ENCODE measurements at places on chromosomes 12 and 14.
A peak's percentile ranks its signal among the peaks of the same experiment; 100 is the strongest.

DNA sequence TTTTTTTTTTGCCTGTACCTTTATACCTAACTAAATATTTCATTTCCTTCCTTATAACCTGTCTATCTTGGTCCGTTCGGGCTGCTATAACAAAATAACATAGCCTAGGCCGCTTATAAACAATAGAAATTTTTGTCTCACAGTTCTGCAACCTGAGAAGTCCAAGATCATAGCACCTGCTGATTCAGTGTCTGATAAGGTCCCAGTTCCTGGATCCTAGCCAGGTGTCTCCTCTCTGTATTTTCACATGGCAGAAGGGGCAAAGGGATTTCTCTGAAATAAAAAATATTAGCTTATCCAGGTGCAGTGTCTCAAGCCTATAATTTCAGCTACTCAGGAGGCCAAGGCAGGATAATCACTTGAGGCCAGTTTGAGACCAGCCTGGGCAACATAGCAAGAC is 1046.6 kb upstream of the USP15 start:
- DNase-seq: no peak

- DNase-seq: no peak
These were observed 98.6 kb downstream of the SYNE2 start for GRCh38 chr14:63951429-63951828.

GRCh38 chr12:110885152-110885840 is 35.1 kb downstream of the MYL2 start:
- no peak for DNase-seq

GRCh38 chr12:2856051-2856450 is 788 bp downstream of the TEX52 start:
- no peak for DNase-seq

DNA sequence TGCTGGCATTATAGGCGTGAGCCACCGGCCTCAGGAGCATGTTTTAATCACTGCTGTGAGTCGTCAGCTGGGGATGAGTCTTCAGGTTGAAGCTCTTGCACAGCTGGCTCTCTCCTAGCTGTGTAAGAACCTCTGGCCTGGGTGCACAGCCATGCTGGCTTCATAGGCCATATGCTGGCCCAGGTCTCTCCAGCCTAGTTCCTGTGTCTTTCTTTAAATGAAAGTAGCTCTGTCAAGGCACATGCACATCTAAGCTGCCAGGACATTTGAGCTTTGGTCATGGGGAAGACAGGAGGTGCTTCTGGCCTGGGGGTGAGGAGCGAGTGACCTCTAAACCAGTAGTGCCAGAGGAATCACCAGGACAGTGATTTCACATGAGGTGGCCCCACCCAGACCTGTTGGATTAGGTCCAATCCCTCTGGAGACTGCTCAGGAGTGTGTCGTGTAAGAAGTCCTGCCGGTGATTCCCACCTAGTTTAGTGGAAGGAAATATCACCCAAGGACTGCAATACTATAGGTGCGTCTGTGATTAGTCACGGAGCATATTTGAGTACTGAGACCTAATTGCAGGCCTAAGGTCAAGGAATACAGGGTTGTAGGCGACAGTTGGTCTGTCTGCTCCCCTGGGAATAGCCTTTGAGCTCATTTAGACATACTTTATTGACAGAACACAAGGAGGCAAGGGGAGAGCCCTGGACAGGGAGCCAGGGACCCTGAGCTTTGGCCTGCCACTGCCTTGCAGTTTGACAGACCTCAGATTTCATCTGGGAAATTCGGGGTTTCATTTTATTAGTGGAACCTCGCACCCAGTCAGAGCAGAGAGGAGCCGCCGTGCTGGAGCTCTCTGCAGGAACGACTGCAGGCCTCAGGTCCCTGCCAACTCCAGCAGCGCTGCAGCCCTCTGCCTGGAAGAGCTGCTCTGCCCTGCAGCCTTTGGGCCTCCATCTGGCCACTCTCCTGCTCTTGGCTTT is 67.0 kb downstream of the ANKRD9 start:
- no peak for DNase-seq

- no peak for DNase-seq
These were observed 66.0 kb downstream of the RIMBP2 start for GRCh38 chr12:130650131-130650530.

GRCh38 chr12:116712458-116713303 is 25.2 kb downstream of the SPRING1 start:
- no peak for DNase-seq

GRCh38 chr14:90517076-90517841 is 120.4 kb downstream of the CALM1 start:
- DNase-seq: no peak

- no peak for DNase-seq
These were observed 103.7 kb downstream of the VCPKMT start for GRCh38 chr14:50012644-50013043.

DNA sequence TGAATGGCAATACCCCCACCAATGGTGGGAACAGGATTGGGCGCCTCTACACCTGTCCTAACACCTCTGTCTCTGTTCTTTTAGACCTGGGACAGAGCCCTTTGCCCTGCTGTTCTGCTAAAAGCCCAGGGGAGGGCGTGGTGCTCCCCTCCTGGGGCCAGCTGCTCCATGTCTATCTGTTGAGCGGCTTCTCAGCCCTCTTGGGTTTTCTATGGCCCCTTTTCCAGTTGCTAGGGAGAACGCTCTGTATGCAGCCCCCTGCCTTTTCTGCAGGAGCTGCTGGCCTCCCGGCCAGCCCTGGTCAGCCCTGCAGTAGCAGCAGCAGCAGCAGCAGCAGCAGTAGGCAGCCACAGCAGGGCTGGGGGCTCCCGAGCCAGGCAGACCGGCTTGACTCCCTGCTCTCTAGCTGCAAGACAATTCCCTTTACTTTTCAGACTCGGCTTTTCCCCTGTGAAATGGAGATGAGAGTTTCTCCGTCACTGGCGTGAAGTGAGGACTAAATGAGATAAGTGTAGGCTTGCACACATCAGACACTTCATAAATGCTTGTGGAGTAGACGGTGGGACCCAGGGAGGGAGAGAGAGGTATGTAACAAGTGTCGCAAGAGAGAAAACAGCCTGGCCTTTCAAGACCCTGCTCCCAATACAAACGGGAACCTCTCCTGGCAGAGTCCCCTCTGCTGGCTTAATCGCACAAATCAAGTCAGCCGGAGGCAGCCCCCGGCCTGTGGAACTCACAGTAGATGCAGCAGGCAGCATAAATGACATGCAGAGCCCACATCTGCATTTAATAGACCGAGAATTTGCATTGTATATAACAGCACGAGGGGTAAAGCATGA is 1.0 kb downstream of the RTL1 start:
- no peak for DNase-seq

DNA sequence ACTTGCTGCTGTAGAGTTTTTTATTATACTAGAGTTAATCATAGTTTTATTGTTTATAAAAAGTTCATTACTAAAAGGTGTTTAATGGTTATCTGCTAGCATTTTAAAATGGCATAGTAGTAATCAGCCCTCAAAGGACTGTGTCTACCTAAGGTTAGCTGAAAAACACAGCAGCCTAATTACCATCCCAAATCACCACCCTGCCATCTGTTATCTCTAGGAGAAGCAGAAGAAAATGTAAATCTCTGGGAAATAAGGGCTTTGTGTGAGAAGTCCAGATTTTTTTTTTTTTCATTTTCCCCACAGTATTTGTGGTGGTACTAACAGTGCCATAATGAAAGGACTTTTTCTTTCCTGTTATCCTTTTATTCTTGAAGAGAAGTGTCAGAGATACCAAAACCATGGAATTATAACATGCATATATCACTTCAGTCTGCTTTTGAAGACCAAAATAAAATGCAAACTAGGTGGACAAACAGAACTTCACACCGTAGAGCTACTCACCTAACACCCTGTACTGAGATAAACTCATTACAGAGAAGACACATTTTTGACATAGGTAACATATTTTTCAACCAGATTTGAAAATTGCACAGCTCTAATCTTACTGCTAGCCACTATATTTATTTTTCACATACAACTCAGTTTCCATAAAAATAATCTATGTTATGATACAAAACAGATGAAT is 876.2 kb downstream of the C12orf50 start:
- DNase-seq: no peak

GRCh38 chr14:24398653-24399446 is at the start of gene NYNRIN:
Gene NYNRIN, plus strand, starts transcription at chr14:24399003. Its CDS starts 244 bp downstream, at chr14:24399247.
- DNase-seq: no peak

GRCh38 chr14:60662982-60663381 is 13.7 kb upstream of the SIX1 start:
- no peak for DNase-seq

DNA sequence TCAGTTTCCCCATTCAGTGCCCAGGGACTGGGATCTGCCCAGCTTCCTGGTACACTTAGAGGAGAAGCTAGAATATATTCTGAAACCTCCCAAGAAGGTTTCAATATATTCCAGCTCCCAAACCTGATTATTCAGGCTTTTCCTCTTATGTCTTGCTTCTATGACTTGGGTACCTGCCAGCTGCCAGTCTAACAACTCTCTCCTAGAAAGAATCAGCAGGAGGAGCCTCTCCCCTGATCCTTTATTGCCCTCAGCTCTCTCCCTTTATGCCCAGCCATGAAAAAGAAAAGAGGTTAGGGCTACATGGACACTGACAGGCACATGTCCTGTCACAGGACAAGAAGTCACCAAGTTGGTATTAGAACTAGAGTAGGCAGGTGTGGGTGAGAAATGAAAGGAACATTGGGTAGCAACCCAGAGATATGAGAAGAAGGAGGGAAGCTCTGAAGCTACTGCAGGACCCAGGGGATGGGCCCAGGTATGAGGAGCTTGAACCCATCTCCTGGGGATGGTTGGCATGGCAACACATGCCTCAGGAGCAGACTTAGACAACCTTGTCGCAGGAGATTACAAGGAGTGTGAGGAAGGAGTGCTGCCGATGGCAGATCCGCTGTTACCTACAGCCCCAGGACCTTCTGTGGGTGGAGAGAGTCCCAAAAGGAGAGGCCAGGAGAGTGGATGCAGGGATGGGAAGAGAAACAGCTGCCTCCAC is 2.0 kb upstream of the CACNB3 start:
- no peak for DNase-seq

DNA sequence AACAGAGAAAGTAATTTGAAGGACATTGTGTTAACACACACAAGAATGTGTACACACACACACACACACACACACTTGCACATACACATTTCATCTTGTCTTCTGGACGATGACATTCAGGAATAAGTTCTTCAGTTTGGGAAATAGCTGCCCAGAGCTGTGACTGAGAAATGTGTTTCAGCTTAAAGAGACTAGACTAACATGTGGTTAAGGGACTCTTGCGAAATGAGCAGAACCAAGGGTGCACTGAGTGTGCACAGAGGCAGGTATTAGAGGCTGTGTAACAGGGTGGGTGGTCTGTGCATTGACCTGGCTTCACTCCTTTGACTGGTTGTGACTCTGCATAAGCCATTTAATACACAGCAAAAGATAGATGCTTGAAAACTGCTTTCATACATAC is 29.4 kb upstream of the KCNA5 start:
- DNase-seq: no peak

GRCh38 chr12:114063435-114063834 is 97.3 kb upstream of the RBM19 start:
- no peak for DNase-seq

- no peak for DNase-seq
These were observed 20.4 kb upstream of the EEA1 start for GRCh38 chr12:92949466-92949865.

DNA sequence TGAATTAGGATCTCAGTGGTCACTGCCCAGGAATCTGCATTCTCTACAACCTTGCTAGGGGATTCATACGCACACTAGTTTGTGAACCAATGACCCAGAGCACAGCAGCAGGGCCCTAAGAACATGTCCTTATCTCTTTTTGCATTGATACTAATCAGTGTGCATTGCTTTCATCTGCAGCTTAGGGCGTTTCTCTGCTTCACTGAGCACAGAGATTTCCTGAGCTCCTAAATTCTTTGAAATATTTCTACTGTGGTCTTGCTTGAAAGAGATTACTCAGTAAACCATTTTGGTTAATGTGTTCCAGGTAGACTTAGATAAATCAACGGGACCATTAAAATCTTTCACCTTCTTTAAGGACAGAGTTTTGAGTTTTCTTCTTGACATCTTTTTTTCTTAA is 351.3 kb upstream of the KITLG start:
- no peak for DNase-seq

- DNase-seq: no peak
These were observed 76.3 kb upstream of the TBX3 start for GRCh38 chr12:114760151-114760877.

GRCh38 chr14:21913759-21914158 is 240.1 kb upstream of the OR4E1 start:
- peak; percentile 42 for DNase-seq

DNA sequence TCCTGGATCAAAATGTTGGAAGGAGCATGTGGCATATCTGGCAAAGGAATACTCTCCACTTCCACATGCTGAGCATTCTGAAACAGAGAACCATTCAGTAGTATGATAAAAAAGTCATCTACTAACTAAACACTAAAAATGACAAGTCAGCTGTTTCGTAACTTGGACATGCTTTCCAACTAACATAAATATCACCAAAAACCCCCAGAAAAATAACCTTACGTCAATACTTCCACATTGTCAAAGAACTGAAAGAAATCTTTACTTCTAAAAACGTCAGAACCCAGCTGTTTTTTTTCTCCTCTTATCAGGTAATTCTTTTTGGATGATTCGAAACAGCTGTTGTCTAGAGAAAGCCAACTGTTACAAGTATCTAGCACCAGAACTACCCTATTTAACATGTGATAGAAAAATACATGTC is 8.2 kb downstream of the WBP11 start:
- DNase-seq: no peak

- no peak for DNase-seq
These were observed 491 bp upstream of the CLEC6A start for GRCh38 chr12:8455271-8455670.

- no peak for DNase-seq
These were observed 166.8 kb downstream of the DAD1 start for GRCh38 chr14:22422238-22422637.

- no peak for DNase-seq
These were observed 11.0 kb downstream of the IL31 start for GRCh38 chr12:122162976-122163375.

DNA sequence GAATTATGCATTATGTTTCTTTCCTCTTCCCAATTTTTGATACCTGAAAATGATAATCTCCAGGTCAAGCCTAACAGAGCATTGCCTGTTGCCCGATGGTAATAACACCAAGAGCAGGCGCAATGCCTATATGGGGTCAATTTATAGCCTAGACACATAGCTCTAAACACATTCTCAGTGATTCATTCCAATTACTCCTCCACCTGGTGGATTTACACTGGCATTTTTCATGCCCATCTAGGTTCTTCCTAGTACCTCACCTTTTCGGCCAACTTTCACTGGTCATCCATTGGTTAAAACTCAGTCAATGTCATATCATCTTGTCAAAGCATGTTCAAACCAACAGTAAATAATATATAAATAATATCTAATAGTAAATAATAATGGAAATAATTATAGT is 53.1 kb downstream of the EIF2S3B start:
- no peak for DNase-seq

GRCh38 chr12:120873226-120873625 is 30.9 kb downstream of the SPPL3 start:
- no peak for DNase-seq

- no peak for DNase-seq
These were observed 979.0 kb downstream of the TMTC2 start for GRCh38 chr12:83665634-83666218.

DNA sequence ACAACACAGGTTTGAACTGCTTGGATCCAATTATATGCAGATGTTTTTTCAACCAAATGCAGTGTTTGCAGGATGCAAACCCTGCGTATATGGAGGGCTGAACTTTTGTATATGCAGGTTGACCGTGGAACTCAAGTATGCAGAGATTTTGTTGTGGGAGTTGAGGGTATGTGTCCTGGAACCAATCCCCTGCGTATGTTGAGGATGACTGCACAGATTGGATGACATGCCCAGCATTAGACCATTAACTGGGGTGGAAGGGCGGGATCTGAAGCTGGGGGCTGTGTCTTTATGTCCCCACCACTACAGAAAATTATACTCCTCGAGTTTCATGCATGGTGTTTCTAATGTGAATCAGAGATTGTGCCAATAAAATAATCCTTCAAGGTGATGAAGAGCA is 162.2 kb upstream of the RMST start:
- DNase-seq: no peak

Data from activated CD8-positive, alpha-beta memory T cell treated with anti-CD3 and anti-CD28 coated beads for 1 hour (primary cell).